ENCODE measurements at places on chromosomes 6 and 20.

DNA sequence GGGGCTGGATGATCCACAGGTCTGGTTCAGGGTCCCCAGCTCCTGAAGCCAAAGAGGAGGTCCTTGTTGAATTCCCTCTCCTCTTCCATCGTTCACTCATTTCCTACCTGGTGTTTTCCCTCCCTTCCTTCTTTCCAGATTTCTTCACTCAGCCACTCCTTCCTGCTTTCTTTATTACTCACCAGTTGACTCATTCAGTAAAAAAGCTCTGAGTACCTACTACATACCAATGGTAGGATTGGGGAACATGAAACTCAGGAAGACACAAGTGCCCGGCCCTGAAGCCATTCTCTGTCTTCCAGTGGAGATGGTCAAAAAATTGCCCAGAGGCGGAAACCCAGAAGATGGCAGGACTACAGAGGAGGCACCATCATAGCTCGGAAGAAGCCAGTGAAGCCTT is 11.9 kb upstream of the NSFL1C start:
- DNase-seq: no peak

DNA sequence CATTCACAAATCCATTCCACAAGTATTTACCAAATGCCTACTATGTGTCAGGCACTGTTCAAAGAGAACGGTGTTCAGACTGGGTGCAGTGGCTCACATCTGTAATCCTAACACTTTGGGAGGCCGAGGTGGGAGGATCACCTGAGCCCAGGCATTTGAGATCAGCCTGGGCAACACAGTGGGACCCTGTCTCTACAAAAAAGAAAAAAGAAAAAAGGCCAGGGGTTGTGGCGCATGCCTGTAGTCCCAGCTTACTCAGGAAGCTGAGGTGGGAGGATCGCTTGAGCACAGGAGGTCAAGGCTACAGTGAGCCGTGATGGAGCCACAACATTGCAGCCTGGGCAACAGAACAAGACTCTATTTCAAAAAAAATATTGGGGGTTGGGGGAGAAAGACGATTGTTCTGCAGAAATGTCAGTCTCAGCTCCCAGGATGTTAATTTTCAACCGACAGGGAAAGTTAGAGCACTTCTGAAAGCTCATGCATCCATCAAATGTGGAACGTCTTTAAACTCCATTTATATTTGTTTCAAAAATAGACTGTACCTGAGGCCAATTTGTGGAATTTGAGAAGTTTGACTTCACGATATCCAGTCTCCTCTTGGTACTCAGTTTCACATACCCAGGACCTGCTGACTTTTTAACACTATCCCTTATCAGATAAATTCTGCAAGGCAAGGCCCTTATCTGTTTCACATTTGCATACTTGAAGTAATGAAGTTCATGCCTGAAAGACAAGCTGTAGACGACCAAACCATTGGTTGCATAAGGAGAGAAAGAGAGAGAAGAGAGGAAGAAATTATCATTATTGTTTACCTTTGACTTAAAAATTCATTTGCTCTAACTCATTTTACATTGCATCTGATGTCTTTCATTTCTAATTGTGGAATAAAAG is 14.8 kb upstream of the BTN3A2 start:
- DNase-seq: no peak

- DNase-seq: no peak
These were observed 97.1 kb upstream of the IYD start for GRCh38 chr6:150271501-150272263.

GRCh38 chr6:69900869-69901268 is 34.5 kb downstream of the COL19A1 start:
- no peak for DNase-seq

- no peak for DNase-seq
These were observed 17.0 kb downstream of the UQCC2 start for GRCh38 chr6:33694401-33694931.

DNA sequence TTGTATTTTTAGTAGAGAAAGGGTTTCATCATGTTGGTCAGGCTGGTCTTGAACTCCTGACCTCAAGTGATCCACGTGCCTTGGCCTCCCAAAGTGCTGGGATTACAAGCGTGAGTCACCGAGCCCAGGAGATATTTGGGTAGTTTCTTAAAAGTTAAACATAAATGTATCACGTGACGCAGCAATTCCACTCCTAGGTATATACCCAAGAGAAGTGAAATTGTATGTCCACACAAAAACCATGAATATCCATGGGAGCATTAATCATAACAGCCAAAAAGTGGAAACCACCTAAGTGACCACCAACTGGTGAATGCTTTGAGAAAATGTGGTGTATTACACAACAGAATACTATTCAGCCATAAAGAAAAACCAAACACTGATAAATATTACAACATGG is 164.8 kb downstream of the MRPL14 start:
- DNase-seq: no peak

- DNase-seq: peak; percentile 24
These were observed 48.2 kb upstream of the RALY start for GRCh38 chr20:33945391-33946081.

GRCh38 chr6:169719117-169719516 is 5.2 kb downstream of the PHF10 start:
- no peak for DNase-seq

DNA sequence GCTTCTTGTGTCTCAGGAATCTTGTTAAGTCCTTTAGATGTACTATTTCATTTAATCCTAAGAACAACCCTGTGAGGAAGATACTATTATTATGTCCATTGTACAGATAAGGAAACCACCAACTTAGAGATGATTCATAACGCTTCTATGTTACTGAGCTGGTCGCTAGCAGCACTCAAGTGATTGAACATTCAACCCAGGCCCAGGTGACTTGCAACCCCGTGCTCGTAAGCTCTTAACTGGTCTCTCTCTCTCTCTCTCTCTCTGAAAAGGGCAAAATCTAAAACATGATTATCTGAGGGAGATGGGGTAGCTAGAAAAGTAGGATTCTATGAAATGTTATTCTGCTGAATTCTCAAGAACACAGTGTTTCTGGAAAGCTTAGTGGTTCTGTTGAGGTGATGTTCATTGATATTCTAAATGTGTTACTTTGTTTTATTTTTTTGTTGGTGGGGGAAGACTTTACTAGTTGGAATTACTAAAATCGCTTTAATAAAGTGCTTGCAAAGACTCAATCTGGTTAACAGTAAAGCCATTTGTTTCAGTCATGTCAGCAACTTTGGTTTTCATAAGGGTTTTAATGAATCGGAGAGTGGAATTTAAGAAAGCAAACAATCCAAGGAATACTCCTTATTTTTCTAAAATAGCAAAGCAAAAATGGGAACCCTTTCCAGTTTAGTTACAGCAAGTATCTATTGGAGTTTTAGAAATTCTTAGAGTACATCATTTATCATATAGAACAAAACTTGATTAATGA is 265.0 kb upstream of the TAB2 start:
- DNase-seq: no peak

- no peak for DNase-seq
These were observed 3.4 kb downstream of the ASF1A start for GRCh38 chr6:118897386-118897785.

DNA sequence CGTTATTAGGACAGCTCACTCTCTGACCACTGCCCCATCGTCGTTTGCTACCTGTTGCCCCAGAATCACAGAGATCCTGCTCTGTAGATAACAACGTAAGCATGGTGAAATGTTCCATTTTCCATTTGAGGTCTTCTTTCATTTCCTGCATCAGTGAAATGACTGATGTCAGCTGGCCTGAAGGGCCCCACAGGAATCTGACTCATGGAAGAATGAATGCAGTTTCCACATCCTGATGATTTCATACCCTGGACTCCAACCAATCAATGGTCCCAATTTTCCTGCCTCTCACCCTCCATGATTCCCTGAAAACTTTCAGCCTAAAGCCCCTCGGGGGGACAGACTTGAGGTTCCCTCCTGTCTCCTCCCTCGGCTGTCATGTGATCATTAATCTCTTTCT is 394.4 kb upstream of the CDH4 start:
- DNase-seq: no peak

DNA sequence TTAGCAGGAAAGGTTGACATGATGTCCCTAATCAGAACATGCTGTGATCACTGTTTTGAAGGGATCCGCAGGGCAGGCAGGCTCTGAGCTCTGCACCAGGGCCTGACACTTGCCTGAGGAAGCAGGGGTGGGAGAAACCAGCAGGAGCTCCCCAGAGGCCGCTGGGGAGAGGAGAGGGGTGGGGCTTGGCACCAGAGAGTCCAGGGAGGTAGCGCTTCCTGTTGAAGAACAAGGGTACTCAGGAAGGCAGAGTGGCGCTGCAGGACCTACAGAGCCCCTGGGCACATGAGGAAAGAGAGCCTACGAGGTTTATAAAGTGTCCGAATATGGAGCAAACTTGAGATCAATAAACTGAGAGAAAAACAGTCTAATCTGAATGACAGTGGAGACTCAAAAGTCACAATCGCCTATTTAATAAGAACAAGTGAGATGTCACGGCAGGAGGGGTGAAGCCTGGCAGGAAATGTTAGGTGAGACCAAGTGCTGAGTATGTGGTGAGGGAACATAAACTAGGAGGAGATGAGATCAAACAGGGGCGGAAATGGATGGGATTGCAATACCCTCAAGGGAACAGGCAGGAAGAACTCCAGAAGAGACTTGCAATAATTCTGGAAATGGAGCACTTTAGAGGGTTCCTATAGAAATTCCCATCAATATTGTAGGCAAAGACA is 5.8 kb upstream of the TBXT start:
- DNase-seq: no peak

- DNase-seq: no peak
These were observed 2.0 kb downstream of the CLIC5 start for GRCh38 chr6:46013639-46014038.

GRCh38 chr20:59985864-59986263 is 27.6 kb downstream of the CDH26 start:
- DNase-seq: no peak

DNA sequence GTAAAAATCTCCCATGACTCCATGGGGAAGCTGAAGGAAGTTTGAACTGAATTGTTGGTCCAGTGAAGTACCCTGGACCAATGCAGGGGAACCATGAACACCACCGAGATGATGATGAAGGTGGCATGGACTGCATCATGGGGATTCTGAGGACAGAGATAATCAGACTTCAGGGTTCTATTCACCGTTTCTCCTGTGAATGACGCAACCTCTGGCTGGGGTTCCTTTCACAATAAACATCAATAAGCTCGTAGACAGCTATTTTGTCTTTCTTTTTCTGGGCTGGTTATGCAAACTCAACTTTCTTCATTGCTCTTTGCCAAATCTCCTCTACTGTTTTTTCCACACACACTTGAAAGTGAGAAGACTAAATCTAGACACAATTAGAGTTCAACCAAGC is 87.9 kb upstream of the NKX2-2 start:
- DNase-seq: no peak

DNA sequence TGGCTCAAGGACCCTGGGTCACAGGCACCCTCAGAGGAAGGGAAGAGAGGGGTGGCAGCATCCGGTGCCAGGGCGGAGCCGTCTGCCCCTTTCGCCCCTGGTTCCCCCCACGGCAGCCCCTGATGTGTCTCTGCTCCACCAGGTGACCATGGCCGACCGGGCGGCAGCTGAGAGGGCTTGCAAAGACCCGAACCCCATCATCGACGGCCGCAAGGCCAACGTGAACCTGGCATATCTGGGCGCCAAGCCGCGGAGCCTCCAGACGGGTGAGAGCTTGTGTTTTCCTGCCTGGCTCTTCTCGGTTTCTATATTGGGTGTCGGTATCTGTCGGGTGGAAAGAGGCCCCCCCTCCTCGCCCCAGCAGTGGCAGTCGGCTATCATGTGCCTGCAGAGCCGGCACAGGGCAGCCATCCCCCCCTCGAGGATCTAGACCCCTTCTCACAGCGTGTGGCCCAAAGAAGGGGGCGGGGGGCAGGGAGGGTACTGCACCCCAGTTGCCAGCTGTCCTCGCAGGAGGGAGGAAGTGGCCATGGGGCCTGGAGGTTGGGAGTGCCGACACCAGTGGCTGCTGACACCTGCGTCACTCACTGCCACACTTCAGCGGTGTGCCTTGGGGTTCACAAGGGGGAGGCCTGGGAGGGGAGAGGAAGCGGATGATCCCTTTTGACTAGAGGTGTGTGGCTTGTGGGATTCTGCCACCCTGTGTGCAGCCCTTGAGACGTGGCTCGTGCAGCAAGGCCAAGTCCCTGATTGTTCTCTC is 1.5 kb downstream of the RBM38 start:
- DNase-seq: peak; percentile 27

GRCh38 chr6:128648022-128648598 is 127.7 kb upstream of the PTPRK start:
- no peak for DNase-seq

- peak; percentile 30 for DNase-seq
These were observed 8.0 kb downstream of the TP53RK start for GRCh38 chr20:46681032-46681854.

- no peak for DNase-seq
These were observed 30.4 kb upstream of the STXBP5 start for GRCh38 chr6:147173675-147174308.

GRCh38 chr6:139600919-139601475 is 226.5 kb upstream of the CITED2 start:
- DNase-seq: no peak

DNA sequence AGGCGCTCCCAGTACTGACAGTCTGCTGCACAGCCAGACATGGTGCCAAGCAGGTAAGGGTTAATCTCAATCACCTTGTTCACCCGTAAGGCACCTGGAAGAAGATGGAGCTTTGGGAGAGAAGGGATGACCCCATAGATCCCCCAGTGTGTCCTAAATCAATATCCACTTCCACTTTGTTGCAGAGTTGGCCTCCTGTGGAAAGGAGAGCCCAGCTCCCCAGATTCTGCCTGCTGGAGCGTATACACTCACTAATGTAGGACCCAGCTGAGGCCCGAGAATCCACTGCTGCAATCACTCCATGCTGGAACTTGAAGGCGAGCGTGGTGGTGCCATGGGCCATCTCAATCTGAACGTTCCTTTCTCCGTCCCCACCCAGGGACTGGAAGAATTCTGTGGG is 1.2 kb downstream of the PSMB8 start:
- DNase-seq: no peak

GRCh38 chr6:161303628-161304340 is 29.9 kb upstream of the AGPAT4 start:
- DNase-seq: no peak

Measured in posterior cingulate gyrus (tissue), 11 donors.